ENCODE measurements at places on chromosomes 5 and 9.
A peak's percentile ranks its signal among the peaks of the same experiment; 100 is the strongest.

DNA sequence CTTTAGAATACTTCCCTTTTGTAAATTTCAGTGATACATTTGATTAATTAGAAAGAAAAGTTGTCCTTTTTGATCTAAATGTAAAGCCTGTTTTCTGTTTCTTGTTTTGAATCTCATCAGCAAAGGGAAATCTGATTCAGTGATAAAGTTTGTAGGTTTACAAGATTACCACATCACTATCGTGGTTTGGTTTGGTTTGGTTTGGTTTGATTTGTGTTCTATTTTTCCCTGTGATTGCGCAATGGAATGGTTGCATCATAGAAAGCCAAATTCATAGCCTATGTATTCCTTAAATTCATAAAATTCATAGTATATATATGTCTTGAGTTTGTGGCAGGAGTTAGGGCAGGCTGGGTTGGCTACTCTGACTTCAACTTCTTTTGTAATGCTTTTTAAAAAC, 15.2 kb downstream of the SRFBP1 start:
- no peak for DNase-seq

GRCh38 chr9:21560281-21560745, 78.2 kb upstream of the IFNE start:
- DNase-seq, result no peak

DNA sequence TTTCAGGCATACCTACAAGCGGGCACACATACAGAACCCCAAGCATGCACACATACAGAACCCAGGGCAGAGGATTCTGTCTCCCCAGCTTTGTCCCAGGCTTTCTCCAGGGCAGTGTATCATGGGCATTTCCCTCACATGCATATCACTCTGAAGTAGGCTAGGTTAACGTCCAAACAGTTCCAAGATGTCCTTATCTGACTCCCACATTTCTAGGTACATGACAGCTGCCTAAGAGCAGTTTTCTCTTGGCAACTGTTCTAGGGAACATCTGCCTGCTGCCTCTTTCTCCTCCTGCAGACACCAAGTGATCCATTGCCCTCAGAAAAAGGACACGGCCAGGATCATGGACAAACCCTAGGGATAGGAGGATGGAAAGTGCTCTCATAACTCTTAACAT, 84.9 kb upstream of the NR3C1 start:
- no peak for DNase-seq

GRCh38 chr5:140342287-140342686, 4.1 kb downstream of the HBEGF start:
- DNase-seq, result no peak

- DNase-seq, result no peak
Measured at GRCh38 chr5:153402550-153402949, 87.9 kb upstream of the GRIA1 start.

GRCh38 chr5:175305251-175305650, 138.7 kb downstream of the DRD1 start:
- DNase-seq, result no peak

DNA sequence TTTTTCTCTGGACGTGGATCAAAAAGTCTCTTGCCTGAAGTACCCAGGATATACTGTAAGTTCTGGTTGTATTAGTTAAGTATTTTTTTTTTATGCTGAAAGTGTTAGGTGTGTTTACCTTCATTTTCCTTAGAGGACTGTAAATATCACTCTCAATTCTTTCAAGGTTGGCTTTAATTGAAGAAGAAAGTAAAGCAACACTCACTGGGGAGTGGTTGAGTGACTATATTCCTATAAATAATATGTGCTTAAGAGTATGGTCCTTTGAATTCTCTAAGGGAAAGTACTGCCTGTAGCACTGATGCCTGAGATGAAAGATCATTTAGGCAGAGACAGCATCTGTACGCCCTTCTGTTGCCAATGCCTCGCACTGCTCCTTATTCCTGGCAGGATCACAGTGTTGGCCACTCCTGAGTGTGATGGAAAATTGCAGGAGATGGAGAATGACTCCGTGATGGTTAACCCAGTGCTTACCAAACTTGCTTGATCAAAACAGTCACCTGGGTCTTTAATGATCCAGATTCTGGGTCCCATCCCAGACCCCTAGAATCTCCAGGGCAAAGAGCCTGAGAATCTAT, 182.0 kb upstream of the MPDZ start:
- DNase-seq, result no peak

GRCh38 chr5:180519098-180519497, 24.9 kb downstream of the CNOT6 start:
- DNase-seq, result no peak

- no peak for DNase-seq
Measured at GRCh38 chr9:132858751-132859150, 19.3 kb downstream of the AK8 start.

GRCh38 chr9:94865582-94866452, 139.3 kb downstream of the AOPEP start:
- no peak for DNase-seq

DNA sequence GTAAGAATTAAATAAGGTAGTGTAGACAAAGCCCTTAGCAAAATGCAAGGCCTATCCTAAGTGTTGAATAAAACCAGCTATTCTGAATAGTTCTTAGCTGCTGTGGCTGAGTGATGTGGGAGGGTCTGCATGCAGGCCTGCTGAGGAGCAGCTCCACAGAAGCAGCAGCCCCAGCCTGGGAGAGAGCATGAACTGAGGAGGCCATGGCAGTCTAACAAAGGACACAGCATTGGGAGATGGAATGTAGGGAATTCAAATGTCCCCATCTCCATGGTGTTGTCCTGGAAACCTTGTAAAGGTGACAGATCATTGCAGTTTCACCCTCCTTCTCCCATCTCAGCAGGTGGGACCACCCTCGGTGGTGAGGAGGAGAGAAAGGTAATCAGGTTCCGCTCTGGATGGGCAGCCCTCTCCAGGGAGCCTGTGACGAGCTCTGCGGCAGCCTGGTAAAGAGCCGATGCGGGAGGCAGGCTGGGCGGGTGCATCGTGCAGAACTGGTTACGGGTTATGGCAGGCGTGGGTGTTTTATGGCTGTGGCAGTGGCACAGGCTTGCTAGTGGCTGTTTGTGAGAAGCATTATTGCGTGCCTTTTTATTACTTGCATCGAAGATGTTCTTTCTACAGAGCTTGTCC, 199.9 kb upstream of the GLRA1 start:
- no peak for DNase-seq

DNA sequence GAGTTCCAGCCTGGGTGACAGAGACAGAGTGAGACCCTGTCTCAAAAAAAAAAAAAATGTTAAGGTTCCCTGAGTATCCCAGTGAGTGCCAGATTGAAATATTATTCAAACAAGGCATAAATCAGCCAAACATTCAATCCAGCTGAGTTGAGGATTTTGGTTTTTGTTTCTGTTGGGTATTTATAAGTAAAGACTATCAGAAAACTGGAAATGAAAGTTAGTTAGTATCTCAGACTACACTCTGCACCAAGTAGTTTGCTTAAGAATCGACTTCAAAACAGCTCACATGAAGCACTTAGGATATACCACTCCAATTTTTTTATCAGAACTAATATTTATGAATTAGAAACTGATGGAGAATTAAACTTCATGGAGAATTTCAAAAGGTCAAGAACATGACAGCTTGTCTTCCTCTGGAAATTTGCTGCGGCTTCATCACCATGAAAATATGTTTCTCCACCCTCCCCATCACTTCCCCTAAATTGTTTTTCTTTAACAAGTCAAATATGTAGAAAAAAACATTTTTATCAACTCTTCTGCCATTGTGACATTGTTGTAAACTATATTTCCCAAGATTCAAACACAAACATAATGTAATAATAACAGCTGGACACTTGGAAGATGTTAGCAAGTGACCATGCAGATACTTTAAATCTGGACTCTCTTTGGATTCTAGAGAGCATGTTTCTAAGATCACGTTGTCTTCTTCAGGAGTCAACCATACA, 110.0 kb upstream of the PTGER4 start:
- DNase-seq, result no peak

GRCh38 chr9:880725-881124, 39.2 kb downstream of the DMRT1 start:
- no peak for DNase-seq

GRCh38 chr5:172827841-172828240, 6.2 kb upstream of the ERGIC1 start:
- DNase-seq, result no peak

- DNase-seq, result no peak
Measured at GRCh38 chr9:2335260-2335659, 286.3 kb upstream of the VLDLR start.

GRCh38 chr9:36207546-36208012, 16.9 kb downstream of the CLTA start:
- no peak for DNase-seq

DNA sequence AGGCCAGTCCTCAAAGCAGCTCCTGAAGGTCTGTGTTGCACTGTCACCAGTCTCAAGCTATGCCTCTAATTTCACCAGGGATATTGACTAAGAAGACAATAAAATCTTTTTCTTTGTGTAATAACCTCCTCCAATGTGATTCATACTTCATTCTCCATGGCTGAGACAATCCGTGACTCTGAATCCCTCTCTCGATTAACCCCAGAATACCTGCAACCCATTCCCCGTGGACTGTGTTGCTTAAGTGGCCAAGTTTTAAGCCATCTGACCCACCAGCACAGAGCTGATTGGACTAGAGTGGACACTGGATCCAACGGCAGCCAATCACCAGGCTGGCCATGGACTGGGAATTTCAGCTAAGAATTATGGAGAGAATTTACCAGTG, 5.4 kb upstream of the CCIN start:
- no peak for DNase-seq

DNA sequence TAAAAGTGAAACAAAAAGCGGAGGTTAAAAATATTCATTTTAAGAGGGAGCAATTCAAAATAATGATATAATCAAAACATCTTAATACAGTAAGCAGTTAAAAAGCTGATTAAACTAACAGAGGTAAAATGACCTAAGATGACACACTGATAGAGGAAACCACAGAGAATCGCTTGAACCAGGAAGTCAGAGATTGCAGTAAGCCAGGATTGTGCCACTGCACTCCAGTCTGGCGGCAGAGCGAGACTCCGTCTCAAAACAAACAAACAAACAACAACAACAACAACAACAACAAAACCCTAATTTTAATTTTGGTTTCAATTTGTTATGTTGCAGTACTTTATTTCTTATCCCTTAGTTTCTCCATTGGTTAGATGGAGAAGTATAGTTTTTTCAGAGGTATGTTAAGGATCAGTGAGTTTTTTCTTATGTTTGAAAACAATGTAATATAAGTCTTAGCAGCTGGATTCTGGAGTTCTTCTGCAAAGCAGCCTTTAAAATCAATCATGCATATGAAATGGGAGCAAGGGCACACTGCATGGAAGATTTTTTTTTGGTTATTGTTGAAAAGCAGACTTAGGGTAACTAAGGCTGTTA, 58.5 kb downstream of the MLANA start:
- DNase-seq, result no peak

GRCh38 chr5:158013939-158014338, 155.0 kb upstream of the CLINT1 start:
- DNase-seq, result no peak

DNA sequence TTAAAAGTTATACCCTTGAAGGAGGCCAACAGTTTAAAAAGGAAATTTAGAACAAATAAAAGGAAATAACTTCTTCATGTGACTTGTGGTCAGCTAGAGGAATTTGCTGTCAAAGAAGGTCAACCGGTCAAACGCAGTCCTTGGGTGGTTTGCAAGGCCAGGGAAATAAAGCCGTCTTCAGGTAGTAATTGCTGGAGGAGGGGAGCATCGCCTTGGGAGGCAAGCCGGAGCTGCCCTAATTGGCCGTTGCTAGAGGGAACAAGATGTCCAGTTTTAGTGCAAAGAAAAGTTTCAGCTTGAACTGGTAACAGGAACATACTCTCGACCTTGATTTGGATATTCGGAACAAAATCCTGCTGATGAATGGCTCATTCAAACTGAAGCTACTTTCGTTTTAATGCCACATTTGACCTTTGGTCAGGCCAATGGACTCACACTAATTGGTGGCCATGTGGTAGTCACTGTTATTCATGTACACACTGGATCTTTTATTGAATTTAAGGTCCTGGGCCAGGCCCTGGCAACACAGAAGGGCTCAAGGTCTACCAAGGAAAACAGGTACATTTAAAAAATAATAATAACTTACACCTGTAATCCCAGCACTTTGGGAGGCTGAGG, 47.0 kb upstream of the MYO10 start:
- peak; percentile 7 for DNase-seq

GRCh38 chr5:4058899-4059298, 463.3 kb downstream of the IRX1 start:
- no peak for DNase-seq

DNA sequence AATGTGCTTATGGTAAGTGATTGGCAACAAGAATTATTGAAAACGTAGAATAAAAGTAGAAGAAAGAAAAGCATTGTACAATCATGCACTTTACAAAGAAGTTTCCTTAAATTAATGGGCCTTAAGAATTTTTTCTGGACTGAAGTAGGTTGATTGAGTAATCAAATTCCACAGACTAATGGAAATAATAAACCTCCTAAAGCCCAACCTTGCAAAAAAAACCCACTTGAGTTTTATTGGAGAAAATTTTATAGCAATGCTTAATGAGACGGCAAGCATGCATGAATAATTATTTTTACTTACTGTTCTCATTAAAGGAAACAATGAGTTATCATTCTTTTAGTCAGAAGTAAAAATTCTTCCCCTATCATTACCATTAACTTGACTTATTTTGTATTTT, 676.1 kb upstream of the C9orf72 start:
- no peak for DNase-seq

GRCh38 chr9:37309136-37309535, 113.4 kb upstream of the GRHPR start:
- no peak for DNase-seq

DNA sequence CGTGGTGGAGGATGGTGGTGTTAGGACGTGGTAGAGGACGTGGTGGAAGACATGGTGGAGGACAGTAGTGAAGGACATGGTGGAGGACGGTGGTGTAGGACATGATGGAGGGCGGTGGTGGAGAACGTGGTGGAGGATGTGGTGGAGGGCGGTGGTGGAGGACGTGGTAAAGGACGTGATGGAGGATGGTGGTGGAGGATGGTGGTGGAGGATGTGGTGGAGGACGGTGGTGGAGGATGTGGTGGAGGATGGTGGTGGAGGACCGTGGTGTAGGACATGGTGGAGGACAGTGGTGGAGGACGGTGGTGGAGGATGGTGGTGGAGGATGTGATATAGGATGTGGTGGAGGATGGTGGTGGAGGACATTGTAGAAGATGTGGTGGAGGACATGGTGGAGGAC, 67.6 kb downstream of the S1PR3 start:
- no peak for DNase-seq

DNA sequence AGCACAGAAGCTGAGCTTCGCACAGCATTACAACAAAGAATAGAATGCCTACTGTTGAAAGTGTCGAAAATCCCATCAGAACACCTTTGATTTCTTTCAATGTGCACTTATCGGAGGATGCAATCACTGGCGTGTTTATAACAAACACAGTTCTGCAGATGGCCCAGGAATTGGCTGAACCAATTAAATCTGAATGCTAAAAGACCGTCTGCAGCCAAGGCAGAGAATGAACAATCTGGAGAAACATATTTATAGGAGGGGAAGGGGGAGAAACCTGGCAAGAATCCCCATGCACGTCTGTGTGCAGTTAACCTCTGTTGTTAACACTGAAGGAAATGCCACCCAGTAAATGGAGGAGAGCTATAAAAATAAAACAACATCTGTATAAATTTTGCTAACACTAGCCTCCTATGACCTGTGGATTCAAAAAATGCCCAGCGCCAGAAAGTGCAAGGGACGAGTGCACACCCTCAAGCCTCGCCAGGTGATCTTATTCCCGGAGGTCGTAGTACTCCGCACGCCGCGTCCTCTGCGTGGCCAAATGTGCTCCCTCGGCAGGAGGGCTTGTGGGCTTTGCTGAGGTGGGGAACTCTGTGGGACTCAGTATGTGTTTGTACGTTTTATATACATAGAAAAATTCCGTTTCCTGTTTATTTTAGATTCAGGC, 56.8 kb downstream of the PTCH1 start:
- DNase-seq, result no peak

GRCh38 chr5:55370291-55370925, 62.6 kb downstream of the MTREX start:
- DNase-seq, result no peak

Measured in left colon (tissue), 2 donors.